Activated CD4-positive, alpha-beta T cell treated with anti-CD3 and anti-CD28 coated beads, Interleukin-2, amount 50 U/mL, for 48 hours (primary cell): ENCODE measurements at places on chromosomes 7 and 10.

GRCh38 chr10:118012952-118013525, 33.7 kb downstream of the RAB11FIP2 start:
- DNase-seq, result no peak

DNA sequence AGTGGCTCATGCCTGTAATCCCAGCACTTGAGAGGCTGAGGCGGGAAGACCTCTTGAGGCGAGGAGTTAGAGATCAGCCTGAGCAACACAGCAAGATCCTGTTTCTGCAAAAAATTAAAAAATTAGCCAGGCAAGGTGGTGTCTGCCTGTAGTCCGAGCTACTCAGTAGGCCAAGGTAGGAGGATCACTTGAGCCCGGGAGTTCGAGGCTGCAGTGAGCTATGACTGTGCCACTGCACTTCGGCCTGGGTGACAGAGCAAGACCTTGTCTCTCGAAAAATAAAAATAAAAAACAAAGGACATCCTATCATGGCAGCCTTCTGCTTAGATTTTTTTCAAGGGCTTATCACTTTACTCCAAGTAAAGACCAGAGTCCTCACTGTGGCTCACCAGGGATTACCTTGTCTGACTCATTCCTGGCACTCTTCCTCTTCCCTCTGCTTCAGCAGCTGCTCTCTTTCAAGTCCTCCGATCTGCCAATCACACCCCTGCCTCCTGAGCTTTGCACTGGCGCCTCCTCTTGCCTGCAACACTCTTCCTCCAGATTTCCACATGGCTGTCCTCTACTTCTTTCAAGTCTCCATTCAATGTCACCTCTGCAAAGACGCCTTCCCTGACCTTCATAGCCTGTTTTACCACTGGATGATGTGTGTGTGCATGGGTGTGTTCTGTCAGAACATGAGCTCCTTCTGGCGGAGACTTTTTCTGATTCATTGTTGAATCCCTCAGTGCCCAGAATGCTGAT, 7.7 kb downstream of the PRTFDC1 start:
- no peak for DNase-seq

DNA sequence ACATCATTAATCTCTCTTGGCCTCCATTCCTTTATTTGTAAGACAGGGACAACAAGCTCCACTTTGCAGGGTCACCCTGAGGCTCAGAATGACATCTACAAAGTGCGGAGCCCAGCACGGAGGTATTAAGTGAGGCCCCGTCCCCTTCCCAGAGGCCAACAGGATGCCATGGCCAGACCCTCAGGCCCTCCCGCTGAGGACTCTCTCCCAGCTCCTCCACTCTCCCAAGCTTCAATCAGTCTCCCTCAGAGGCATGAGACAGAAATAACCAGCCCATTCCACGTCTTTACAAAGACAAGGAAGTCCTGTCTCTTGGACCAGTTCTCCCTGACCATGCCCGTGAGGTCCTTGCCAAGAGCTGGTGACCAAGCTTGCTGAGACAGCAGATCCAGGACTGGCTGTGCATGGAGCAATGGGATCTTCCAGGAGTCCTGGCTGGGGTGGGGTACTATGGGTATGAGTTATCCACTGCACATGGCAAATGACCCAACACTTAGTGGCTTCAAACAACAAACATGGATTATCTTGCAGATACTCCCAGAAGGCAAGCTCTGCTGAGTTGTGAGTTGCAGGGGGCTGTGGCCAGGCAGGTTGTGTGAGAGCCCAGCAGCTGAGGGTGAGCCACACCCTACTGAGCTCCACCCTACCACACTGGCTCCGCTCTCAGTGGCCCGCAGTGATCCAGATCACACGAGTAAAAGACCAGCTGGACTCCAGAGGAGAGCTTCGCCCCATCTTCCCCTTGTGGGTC, 4.3 kb upstream of the PPIF start:
- no peak for DNase-seq

- DNase-seq, result no peak
Observed at GRCh38 chr10:90148116-90148855, 446.9 kb downstream of the KIF20B start.

- no peak for DNase-seq
Observed at GRCh38 chr7:7857143-7857583, 111.4 kb upstream of the GLCCI1 start.

DNA sequence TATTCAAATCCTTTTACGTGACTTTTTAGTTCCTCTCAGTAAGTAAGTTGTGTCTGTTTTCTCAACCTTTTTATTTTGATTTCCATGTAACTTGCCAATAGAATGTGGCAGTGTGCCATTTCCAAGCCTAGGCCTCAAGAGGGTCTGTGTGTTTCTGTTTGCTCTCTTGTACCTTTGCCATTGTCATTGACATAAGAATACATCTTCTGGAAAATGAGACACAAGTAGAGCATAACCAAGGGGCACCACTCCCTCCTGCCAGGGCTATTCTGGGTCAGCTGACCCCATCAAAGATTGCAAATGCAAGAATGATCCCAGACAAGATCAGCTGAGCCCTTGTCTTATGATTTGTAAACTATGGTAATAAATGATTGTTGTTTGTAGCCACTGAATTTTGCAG, 524.0 kb downstream of the IPMK start:
- DNase-seq, result no peak

DNA sequence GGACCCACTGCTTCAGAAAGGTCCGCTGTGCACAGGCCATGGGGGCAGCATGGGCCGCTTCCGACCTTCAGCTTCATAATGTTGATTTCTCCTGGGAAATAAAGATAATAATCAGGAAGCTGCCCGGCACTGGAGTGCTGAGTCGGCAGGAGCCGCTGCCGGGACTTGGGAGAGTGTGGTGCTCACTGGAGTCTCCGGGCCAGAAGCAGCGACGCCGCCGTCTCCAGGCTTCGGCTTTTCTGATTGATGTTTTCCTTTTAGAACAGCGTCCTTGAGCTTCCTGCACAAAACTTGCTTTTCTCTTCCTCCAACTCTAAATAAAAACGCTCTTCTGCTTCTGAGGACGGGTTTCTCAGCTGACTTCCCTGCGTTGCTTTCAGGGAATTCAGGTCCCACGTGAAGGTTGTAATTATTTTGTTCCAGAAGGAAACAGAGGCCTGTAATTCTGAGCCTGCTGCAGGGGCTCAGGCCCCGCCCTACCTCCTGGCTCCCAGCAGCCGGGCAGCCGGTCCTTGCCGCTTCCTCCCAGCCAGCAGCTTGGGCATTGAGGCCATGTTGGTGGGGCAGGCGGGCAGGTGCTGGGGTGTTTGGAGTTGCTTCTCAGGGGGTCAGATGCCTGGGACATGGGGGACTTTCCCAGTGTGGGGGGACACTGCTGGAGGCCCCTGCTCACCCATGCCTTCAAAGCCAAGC, 14.7 kb downstream of the PWWP2B start:
- no peak for DNase-seq

DNA sequence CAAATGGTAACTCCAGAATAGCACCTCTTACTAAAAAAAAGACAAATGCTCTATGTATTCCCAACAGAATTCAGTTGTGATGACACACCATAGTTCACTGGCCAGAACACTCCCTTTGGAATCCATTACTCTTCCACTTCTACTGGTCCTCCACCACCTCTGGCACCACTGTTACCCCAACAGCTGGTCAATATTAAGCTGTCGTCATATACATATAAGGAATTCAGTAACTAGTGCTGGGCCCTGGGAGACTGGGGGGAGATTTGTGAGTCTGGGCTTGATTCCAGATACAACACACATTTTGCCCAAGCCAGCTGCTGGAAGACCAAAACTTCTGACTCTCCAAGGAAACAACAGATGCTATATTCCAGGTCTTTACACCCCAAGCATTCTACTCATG, 26.0 kb upstream of the ITGA8 start:
- DNase-seq, result no peak

DNA sequence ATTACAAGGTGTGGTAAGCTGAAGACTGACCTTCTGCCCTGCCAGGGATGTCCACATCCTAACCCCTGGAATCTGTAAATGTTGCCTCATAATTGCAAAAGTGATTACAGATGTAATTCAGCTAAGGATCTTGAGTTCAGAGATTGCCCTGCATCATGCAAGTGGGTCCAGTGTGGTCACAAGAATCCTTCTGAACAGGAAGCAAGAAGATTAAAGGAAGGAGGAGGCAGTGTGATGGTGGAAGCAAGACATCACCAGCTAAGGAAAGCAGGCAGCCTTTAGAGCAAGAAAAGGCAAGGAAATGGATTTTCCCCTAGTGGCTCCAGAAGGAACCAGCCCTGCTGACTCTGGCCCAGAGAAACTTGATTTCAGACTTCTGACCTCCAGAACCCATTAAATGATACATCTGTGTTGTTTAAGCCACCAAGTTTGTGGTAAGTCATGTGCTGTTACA, 78.1 kb downstream of the USP6NL start:
- DNase-seq, result no peak

GRCh38 chr7:7790041-7790741, 71.8 kb upstream of the RPA3 start:
- no peak for DNase-seq

- no peak for DNase-seq
Observed at GRCh38 chr10:69896606-69897231, 95.0 kb downstream of the COL13A1 start.

DNA sequence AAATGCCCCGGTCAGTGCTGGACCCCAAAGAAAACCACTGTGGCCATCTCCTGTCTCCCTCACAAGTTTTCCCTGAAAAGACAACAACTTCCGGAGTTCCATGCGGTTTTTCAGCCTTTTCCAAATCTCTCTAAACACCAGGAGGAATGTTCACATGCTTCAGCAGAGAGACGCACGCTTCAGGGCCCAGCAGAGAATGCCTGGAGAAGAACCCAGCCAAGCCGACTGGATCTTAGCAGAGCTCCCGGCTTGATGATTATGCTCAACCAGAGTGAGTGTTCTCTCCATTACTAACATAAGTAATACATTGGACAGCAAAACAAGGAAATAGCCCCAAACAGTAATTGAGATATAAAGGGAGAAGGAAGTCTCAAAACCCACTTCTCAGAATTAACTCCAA, 17.9 kb downstream of the PRKCQ start:
- DNase-seq, result no peak

GRCh38 chr10:120990831-120991230, 139.7 kb downstream of the WDR11 start:
- DNase-seq, result no peak

- DNase-seq, result no peak
Observed at GRCh38 chr7:148782757-148783456, 84.2 kb downstream of the CUL1 start.

DNA sequence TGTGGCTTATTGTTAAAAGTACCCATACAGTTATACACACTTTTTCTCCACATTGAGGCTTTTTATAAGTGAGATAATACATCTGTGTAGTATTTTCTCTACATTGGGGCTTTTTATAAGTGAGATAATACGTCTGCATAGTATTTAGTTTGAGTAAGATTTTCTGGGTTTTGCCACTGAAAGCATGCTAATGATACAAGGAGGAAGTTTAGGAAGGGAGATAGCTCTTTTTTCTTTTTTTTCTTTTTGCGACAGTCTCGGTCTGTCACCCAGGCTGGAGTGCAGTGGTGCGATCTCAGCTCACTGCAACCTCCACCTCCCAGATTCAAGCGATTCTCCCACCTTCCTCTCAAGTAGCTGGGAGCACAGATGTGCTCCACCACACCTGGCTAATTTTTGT, 13.3 kb downstream of the FAM107B start:
- no peak for DNase-seq

GRCh38 chr10:125768219-125768855, 7.3 kb downstream of the MMP21 start:
- no peak for DNase-seq

GRCh38 chr7:97149843-97150242, 32.3 kb downstream of the SDHAF3 start:
- no peak for DNase-seq

GRCh38 chr10:24680647-24681524, 42.8 kb downstream of the ARHGAP21 start:
- no peak for DNase-seq

DNA sequence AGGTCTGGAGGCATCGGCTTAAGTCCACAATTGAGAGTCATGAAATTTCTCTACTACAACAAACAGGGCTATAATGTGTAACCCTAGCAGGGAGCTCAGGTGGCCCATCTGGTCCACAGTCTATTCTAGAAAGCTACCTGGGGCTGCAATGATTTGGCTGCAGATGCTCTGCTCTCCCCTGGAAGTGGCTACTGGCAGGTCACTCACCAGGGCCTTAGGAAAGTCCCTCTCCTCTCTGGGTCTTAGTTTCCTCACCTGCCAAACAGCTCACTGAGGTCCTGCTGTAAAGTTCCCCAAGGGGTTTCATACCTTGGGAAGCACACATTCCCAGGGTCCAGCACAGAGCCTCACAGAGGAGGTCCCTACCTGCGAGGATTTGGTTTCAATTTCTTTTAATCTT, 2.5 kb downstream of the IGFBP3 start:
- no peak for DNase-seq

GRCh38 chr7:111727905-111728634, 165.8 kb upstream of the IMMP2L start:
- DNase-seq, result no peak

DNA sequence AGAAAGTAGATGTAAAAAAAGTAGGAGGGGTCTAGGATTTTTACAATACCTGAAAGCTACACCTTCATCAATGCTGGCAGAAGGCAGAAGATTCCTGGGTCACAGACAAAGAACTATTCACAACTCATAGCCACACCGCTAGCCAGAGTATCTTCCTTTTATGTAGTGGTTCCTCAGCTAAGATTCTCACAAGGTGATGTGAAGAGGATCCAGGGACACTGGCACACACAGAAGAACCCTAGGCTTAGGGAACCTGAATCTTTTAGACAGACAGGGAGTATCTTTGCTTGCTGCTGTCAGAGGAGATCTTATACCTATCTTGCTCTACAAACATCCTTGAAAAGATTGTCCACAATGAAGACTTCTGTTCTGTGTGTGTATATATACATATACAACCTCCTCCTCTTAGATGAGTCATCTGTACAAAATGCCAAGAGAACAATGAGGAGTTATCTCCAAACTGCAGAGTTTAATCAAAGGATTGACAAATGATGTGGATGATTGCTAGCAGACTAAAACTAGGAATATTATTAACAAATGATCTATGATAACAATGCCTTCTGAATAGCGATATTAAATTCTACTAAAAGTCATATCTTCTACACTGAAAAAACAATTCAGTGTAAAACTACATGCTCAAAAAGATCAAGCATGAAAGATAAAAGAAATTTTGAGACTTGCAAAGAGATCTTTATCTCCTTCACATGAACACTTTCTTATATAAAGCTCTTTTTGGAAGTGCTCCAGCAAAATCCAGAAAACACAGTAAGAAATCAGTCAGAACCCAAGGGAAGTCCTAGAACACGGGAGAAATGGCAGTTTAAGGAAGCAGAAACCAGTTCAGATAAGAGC, 409.3 kb downstream of the PARD3 start:
- no peak for DNase-seq

DNA sequence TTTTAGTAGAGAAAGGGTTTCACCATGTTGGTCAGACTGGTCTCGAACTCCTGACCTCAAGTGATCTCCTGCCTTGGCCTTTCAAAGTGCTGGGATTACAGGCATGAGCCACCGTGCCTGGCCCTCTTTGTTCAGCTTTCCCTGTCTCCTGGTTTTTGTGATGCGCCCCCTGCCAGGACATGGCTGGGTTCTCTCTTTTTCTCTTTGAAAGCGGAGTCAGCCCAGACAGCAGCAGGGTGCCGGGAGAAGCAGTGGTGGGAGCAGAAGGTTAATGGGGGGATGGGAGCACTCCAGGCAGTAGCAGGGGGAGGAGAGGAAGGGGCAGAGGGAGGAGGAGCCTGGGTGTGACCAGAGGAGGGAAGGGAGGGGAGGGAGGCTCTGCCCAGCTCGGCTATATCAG, 1.8 kb downstream of the MUC3A start:
- DNase-seq, result no peak

GRCh38 chr10:112785089-112785488, 165.0 kb upstream of the TCF7L2 start:
- no peak for DNase-seq
